ENCODE measurements at places on chromosomes 5 and 9. TPM values are rescaled to one million over a fixed set of nuclear protein-coding genes. Genes with fewer than 3 reads are reported as not detected.

DNA sequence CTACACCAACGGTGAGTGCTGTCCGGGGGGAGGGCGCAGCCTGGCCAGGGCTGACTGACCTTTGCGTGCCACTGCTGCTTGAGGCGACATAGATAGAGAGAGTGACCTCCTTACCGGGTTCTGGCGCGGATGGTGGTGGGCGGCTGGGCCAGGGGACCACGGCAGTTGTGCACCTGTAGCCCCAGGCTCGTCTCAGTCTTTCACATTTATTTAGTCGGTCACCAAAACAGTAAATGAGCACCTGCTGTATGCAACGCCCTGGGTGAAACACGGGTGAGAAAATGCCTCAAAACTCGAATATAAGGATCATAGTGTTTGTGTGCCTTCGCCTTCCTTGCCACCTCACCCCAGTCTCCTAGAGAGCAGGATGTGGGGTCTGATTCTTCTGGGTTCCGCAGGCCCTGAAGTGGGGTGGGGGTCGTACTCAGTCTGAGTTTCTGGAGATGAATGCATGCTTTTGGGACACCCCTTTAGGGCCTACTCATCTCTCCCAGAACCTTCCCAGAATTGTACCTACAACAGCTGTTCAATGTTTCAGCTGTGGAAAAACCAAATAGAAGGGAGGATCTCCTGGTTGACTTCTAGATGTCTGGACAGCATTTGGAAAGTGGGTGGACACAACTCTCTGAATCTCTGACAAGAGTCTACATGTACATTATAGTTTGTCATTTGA is 714 bp downstream of the SEC24A start:
- DNase-seq: no peak

GRCh38 chr5:50967009-50967562 is 300.6 kb downstream of the PARP8 start:
- no peak for DNase-seq

GRCh38 chr9:85469041-85469440 is 272.7 kb downstream of the AGTPBP1 start:
- no peak for DNase-seq

Gene REEP2
- 2.4 TPM for polyA plus RNA-seq

DNA sequence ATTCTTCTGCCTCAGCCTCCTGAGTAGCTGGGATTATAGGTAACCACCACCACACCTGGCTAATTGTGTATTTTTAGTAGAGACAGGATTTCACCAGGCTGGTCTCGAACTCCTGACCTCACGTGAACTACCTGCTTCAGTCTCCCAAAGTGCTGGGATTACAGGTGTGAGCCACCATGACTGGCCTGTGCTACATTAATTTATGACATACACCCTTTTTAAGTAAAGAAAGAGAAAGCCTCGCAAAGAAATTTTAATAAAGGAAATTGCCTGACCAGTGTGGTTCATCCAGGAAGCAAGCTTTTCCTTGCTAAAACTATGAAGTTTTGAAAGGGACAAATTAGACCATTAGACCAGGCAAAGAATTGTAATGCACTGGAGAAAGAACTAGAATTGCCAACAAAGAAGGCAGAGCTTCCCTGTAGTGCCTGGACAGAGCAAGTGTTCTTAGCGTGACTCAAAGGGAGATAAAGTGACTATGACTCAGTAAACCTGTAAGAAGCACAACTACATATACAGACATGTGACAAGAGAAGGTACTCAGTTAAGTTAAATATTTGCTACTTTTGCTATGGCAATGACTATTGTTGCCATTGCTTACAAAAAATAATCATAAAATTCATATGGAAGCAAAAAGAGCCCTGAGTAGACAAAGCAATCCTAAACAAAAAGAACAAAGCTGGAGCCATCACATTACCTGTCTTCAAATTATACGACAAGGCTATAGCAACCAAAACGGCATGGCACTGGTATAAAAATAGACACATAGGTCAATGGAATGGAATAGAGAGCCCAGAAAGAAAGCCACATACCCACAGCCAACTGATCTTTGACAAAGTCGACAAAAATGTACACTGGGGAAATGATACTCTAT is 54.6 kb downstream of the FYB1 start:
- no peak for DNase-seq

Gene FAM153A
- not detected for polyA plus RNA-seq

Gene SMIM33
- polyA plus RNA-seq: 0.25 TPM

GRCh38 chr9:126682928-126683697 is 69.4 kb downstream of the LMX1B start:
- DNase-seq: no peak

DNA sequence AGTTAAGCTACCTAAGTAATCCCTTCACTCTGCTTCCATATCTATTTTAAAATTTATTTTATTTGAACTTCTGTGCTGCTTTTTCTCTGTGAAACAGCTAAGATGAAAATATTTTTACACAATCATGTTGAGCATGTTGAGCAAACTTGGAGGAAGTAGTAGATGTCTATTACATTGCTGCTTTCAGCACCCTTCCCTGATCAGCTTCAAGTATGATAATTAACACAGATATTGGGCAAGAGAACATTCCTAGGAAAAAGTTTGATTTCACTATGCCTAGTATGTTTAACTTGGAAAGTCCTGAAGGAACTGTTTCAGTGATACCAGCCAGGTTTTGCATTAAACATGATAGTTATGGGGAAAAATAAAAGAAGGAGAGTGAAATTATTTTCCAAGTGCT is 283.6 kb downstream of the ELAVL2 start:
- DNase-seq: no peak

Gene C9orf43
- 0.42 TPM for polyA plus RNA-seq

DNA sequence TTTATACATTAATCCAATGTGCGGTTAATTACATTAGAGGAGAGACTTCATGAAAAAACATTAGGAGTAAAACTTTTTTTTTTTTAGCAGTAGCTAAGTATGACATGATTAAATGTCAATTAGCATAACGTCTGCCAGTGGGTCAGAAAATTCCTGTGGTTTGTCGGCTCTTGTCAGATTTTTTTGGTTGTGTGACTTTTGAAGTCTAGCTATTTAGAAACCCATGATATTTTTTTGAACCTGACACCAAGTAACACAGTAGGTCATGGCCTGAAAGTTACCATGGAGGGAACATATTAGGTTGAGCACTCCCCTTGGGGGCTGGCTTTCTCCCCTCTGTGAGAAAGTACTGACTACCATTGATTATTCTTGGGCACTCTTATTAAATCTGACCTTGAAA is 84.8 kb upstream of the ALDH1A1 start:
- DNase-seq: no peak

Gene ZNG1A
- polyA plus RNA-seq: 136 TPM

DNA sequence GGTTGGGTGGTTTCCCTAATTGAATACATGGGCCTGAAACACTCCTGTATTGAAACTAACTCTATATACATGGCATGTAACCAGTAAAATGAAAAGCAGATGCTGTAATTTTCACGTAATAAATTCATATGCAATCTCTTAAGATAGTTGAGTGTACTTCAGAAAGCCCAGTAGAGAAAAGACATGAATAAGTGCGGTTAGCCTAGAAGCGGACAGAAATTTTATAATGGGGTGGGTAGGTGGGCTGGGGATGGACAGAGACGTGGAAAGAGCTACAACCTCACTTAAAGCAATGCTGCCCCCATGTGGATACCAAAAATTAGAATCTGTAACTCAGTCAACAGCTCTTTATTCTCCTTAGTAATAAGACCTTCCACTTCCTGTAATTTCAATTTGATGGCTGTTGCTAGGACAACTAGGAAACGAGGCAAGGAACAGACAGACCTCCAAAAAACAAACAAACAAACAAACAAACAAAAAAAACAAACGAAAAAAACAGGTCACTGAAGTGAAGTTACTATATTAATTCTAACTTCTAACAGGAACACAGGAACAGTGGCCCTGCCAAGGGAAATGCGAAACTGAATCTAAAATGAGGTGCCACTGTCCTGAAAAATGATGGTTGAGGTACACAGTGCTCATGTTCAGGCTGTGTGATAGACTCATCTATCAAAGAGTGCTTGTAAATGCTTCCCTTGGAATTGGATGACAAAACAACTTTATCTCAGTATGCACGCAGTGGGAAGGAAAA is 103.4 kb upstream of the GNA14 start:
- no peak for DNase-seq

DNA sequence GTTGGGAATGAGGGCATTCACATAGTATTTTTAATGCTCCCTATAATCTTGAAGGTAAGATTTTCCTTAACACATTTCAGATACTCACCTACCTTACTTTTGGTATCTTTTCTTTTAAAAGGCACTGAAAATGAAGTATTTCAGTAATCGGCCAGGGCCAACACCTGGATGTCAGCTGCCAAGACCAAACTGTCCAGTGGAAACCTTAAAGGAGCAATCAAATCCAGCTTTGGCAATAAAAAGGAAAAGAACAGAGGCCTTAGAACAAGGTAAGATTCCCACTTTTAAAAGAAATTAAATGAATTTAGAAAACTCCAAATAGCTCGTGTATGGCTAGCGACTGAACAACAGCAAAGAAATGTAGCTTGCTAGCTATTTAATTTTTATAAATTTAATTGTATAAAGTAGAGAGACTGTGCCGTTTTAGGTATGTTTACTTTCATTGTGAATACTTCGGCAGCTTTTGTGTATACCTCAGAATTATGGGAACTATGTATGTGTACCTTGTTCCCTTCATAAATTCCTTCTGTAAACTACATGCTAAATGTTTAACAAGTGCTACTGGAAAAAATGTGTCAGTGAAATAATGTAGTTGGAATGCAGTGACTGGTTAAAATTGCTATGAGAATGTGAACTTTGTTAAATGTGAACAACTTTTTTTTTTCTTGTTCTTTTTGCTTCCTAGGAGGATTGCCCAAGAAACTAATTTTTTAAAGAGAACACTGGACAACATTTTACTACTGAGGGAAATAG is 41.9 kb downstream of the CDK7 start:
- no peak for DNase-seq

Gene WDR31
- 1.2 TPM for polyA plus RNA-seq

GRCh38 chr9:22976454-22976853 is 529.8 kb downstream of the DMRTA1 start:
- DNase-seq: no peak

GRCh38 chr5:39518516-39518915 is 93.7 kb upstream of the DAB2 start:
- DNase-seq: no peak

- no peak for DNase-seq
Observed at GRCh38 chr5:124546643-124547042, 199.8 kb downstream of the ZNF608 start.

Gene AJM1
- 0.54 TPM for polyA plus RNA-seq

GRCh38 chr9:114275246-114276004 is 47.5 kb upstream of the ORM1 start:
- DNase-seq: no peak

Gene SLC4A9
- not detected for polyA plus RNA-seq

Gene CDKN2B
- polyA plus RNA-seq: 0.27 TPM

Gene PRLR
- polyA plus RNA-seq: 0.03 TPM

- DNase-seq: no peak
Observed at GRCh38 chr5:150326707-150327106, 24.0 kb upstream of the ARSI start.

- no peak for DNase-seq
Observed at GRCh38 chr9:21510806-21511205, 28.7 kb upstream of the IFNE start.

- no peak for DNase-seq
Observed at GRCh38 chr9:105993921-105994715, 299.8 kb downstream of the TMEM38B start.

DNA sequence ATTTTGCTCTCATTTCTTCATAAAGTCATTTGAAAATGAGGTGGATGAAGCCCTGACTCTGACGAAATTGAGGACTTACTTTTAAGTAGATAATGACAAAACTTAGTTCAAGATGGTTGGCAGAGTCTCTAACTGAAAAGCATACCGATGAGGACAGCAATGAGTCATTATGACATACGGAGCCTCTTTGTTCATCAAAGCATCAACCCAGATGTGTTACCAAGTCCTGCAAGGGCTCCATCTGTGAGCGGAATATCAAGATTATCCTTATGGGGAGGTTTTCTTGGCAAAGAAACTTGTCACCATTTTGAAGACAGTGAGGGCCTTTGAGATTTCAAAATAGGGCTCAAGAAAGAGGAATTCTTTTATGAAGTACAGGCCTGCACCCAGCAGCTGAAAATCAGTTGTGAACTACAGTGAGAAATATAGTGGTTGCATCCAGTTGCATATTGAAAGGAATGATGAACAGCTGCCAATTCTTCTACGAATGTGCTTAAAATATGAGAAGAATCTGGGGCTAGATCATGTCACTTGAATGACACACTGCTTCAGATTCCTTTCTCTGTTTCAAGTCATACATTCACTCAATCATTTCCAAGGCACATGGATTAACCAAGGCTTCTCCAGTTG is 86.6 kb upstream of the SLC24A2 start:
- DNase-seq: no peak

Gene TSLP
- polyA plus RNA-seq: not detected

- DNase-seq: no peak
Observed at GRCh38 chr5:78706381-78706780, 57.8 kb upstream of the LHFPL2 start.

DNA sequence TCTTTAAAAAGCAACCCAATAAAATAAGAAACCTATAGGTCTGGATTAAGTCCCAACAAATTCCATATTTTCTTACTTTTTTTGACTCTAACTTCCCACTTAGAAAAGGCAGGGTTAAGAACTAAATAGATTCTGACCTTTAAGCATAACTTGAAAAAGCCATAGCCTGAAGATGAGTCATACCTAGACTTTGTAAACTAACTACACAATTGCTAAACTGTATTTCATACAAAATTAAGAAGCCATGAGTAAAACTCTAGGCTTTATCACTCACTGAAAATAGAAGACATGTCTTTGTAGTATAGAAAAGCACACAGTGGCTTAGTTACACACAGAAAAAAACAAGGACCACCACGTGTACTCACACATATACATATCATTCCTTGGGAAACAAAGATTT is 51.5 kb downstream of the MLLT3 start:
- no peak for DNase-seq

Gene PCDHB7
- not detected for polyA plus RNA-seq

Gene PCDHB16
- not detected for polyA plus RNA-seq

Gene ARID3C
- polyA plus RNA-seq: not detected

DNA sequence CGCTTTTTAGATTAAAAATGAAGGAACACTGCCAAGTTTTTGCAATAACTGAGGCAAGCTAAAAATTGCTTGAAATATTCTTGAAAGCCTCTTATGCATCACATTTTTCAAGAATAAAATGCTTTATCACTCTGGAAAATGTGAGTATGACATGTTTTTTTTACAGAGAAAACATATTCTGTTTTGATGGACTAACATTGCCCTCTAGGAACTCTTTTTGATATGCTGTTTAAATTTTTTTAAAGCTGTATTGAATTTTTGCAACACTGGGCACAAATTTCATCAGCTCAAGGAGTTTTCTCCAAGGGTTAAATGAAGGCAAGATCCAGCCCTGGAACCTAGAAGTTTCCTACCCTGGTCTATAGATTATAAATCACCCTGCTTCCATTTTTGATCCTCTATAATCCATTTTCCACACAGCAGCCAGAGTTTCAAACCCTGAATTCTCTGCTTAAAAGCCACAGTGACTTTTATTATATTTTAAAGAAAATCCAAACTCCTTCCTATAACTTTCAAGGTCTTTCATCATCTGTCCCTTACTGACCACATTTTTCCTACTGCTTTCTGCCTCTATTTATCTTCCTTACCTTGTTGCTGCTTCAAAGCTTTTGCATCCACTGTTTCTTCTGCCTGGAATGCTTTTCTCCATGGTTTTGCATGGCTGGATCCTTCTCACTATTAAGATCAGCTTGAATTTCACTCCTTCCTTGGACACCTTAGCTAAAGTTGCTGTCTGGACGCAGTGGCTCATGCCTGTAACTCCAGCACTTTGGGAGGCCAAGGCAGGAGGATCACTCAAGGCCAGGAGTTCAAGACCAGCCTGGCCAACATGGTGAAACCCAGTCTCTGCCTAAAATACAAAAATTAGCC is 60.9 kb downstream of the IL31RA start:
- no peak for DNase-seq

- DNase-seq: no peak
Observed at GRCh38 chr9:138078846-138079245, 201.3 kb downstream of the CACNA1B start.

Measured in GM12878 (cell line).